ENCODE measurements at places on chromosomes 3 and 15.

GRCh38 chr3:72798552-72799195, 49.6 kb downstream of the SHQ1 start:
- DNase-seq, result no peak

DNA sequence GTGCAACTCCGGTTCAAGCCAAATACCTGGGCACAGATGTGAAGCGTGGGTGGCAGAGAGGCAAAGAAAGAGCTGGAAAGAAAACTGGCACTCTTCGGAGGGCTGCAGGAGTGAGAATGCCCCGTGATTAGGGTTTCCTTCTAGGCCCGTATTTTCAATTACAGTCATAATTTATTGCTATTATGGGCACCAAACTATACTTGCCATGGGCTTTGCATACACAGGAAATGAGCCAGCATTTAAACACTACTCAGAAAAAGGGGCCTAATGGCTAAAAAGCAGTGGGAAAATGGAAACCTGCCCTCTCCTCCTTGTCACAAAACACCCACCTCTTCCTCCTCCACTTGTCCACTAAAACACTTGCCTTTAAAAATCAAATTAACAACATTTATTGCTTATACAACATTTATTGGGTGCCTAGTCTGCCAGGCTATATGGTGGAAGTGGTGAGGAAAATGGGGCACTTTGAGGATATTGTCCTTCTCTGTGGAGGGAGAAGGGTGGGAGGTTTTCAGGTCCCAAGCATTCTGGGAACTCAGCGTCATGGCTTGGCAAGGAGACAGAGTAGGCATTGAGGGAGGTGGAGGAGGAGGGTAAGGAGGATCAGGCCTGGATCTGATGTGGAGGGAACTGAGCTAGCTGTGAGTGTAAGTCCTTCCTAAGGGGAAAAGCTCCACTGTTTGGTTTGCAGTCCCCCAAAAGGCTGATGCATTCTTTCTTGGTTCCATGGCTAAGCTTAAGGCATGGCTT, 160.9 kb downstream of the SLCO3A1 start:
- DNase-seq, result no peak

GRCh38 chr15:79130535-79131130, 40.1 kb upstream of the RASGRF1 start:
- no peak for DNase-seq

GRCh38 chr15:29815000-29815710, 7.1 kb downstream of the TJP1 start:
- no peak for DNase-seq

GRCh38 chr15:69576948-69577351, 124.3 kb downstream of the RPLP1 start:
- DNase-seq, result no peak

DNA sequence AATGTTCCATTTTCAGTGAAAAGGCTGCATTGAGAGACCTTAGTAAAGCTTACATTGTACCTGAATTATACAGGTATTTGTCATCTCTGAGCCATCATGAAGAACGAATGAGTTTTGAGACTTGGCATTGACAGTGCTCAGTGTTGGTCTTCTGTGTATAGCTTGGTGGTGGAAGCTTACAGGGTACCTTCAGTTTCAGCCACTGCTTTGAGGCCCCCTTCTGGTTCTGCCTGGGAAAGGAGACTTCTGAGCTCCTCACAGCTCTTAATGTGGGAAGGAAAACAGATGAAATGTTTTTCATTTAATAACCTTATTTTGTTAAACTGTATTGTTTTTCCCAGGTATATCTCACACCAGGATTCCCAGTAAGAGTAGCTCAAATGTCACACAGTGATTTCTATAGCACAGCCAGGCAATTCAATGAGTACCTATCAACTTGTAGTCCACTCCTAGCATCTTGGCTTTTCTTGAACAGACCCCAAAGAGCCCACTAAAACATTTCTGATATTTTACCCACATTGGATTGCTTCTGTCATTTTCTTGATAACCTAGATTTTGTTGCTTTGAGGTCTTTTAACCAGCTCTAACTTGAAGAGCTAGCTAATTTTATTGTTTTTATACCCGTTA, 5.6 kb downstream of the SERPINI1 start:
- no peak for DNase-seq

GRCh38 chr3:150038830-150039229, 68.1 kb upstream of the PFN2 start:
- no peak for DNase-seq

All from activated effector memory CD4-positive, alpha-beta T cell treated with Interleukin-2 at 50 U/mL for 16 hours (primary cell).